A375 (cell line): ENCODE measurements at places on chromosomes 6 and 20. TPM values are rescaled to one million over a fixed set of nuclear protein-coding genes. Genes with fewer than 3 reads are reported as not detected.

Gene PBOV1
- total RNA-seq, result not detected in 2 replicates

Gene TP53TG5
- total RNA-seq, result 1.1 TPM in 1 of 2 replicates, not detected in the other

Gene LGSN
- not detected in 2 replicates for total RNA-seq

Gene MOCS3
- 11.9 and 12.8 TPM in 2 replicates for total RNA-seq

Gene ACTL10
- total RNA-seq, result 9.3 and 9.6 TPM in 2 replicates
